Tracheal epithelial cell (primary cell): ENCODE measurements at places on chromosomes 2 and 18. TPM values are rescaled to one million over a fixed set of nuclear protein-coding genes. Genes with fewer than 3 reads are reported as not detected.

G6PC2 gene
- not detected in 2 replicates for total RNA-seq

MC4R gene
- total RNA-seq = not detected in 2 replicates

NXPH2 gene
- not detected in 2 replicates for total RNA-seq

LMAN1 gene
- total RNA-seq = 137 and 160 TPM in 2 replicates

RPL31 gene
- total RNA-seq = 1,606 and 2,246 TPM in 2 replicates

ASAP2 gene
- total RNA-seq = 36.9 and 47.5 TPM in 2 replicates

RFX8 gene
- total RNA-seq = not detected in 2 replicates
